ENCODE measurements at places on chromosomes 11 and 22.
A peak's percentile ranks its signal among the peaks of the same experiment; 100 is the strongest.

GRCh38 chr11:114896594-114896993 is 218.3 kb downstream of the NXPE2 start:
- no peak for DNase-seq

- no peak for DNase-seq
Observed at GRCh38 chr11:60589611-60590010, 74.4 kb downstream of the MS4A13 start.

DNA sequence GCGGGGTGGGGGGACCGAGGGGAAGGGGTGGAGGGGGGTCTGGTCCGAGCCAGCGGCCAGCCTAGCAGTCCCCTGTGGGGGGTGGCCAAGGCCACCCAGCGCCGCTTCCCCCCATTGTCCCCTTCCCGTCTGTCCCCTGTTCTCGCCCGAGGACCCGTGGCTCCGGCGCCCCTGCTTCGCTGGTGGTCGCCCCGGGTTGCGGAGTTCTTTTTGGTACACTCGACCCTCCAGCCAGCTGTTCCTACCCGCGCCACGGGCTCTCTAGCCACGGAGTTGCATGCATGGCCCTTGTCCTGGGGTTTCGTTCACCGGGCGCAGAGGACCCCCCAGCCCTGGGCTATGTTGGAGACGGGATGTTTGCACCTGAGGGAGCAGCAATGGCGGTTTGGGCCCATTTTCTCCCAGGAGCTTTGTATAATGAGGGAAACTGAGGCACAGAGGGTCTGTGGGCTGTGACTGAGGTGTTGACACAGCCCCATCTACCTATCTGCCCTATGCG is 489 bp downstream of the RNF214 start:
- DNase-seq = no peak

GRCh38 chr11:8217926-8218325 is 45.8 kb downstream of the LMO1 start:
- DNase-seq = no peak

DNA sequence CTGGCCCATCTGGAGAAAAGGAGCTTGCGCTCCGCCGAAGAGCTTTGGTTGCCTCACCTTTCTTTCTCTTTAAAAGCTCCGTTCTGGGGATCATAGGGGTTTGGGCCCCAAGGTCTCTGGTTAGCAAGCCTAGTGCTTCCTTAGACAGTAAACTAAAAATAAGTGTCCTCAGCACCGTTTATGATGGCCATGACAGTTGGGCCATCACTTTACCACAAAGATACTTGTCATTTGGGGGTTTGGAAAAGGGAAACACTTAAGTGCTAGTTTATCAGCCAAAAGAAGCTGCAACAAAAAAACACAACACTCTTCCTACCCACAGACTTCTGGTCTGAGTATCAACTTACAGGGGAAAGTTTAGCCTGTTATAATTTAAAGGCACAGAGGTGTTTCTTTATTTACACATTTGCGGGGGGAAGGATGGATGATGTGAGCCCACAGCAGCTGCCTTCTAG is 88.4 kb upstream of the CD44 start:
- no peak for DNase-seq

- DNase-seq = no peak
Observed at GRCh38 chr22:24595228-24595627, 2.4 kb upstream of the LRRC75B start.

DNA sequence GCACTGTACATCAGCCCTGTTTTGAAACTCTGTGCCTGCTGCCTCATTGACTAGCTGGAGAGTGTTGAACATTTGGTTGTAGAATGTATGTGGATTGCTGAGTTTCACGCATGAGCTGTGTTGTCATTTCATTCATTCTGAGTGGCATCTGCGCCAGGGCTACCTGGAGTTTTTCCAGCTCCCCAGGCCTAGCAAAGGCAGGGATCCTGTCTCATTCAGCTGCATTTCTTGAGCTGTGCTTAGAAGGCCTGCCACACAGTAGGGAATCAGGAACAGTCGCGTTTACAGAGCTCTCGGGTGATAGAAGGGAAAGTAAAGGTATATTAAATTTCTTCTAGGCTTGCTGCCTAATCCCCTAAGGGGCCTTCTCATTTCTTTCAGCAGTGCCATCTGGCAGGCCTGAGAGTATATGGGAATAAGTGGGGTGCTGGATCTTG is 44.3 kb downstream of the PTPRJ start:
- DNase-seq = no peak

GRCh38 chr11:67409261-67409666 is 5.4 kb downstream of the TBC1D10C start:
- peak; percentile 70 for DNase-seq

DNA sequence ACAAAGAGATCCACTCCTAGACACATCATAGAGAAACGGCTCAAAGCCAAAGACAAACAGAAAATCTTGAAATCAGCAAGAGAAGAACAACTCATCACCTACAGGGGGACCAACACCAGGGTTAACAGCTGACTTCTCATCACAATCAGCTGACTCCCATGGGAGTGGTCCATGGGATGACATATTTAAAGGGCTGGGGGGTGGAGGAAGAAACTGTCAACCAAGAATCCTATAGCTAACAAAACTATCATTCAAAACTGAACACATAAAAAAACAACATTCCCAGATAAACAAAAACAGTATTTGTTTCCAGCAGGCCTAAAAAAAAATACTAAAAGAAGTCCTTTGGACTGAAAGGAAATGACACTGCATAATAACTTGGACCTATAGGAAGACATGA is 86.7 kb downstream of the APOL5 start:
- no peak for DNase-seq

DNA sequence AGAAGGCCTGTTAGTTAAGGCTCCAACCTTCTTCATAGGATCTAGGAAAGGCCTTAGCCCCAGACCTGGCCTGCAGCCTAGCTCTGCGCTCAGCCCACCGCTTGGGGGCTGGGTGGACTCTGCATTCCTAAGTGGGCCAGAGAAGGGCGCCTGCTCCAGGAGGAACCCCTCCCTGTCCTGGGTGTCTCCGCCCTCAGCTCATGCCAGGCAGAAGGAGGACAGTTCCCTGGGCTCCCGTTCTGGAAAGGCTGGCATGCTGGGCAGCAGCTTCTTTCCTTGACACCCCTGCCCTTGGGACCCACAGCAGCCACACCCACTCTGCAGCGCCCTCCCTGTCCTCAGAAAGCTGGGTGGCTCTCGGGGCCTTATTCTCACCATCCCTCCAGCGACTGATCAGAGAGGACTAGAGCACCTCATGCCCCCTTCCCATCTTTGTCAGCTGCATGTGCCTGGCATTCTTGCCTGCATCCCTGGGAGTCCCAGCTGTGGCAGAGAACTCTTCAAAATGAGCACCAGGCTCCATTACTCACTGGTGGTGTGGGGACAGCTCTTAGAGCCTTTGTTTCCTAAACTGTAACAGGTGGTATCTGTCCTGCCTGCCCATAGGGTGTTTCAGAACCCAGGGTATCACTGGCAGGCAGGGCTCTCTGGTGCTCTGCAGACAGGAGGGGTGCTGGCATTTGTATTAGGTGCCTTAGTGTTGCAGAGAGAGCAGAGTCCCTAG is 20.3 kb upstream of the MYRF start:
- no peak for DNase-seq

GRCh38 chr22:30763815-30764673 is 69.4 kb downstream of the OSBP2 start:
- DNase-seq = no peak

DNA sequence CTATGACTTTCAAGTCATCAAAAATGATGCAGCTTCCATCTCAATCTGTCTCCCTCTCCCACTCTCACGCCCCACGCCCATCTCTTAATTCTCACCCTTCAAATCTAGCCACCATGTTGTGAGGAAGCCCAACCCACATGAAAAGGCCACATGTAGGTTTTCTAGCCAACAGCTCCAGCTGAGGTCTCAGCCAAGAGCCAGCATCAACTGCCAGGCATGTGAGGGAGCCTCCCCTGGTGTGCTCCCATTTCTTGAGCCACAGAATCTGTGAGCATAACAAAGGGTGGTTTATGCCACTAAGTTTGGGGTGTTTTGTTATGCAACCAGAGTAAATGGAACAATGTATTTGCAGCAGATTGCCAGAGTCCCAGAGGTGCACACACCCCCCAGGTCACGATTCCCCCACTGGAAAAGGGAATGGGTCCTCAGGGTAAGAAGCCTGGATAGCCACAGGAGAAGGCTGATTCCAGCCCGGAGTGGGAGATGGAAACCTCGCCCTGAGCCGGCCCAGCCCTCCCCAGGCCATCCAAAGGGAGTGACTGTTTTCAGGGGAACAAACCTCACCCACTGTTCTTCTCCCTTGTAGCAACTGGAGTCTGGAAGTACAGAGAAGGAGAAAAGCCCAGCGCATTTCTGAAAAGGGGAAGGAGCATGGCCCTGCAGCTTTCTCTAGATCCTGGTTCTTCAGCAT is 20.0 kb upstream of the LINC01488 start:
- DNase-seq = no peak

DNA sequence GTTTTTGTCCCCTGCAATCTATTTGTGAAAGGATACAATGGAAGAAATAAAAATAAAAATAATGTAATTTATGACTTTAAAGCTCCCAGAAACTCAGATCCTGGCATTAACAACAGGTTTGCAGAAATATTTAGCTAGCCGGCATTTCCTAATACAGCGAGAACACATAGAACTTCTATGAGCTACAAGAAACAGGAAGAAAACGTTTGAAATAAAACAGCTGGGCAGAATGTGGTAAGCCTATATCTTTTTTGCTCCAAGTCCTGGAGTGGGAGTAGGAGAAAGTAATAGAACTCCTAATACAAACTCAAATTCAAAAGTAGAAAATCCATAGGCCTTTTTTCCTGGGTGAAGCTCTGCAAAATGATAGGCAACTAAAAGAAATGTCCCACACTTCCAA is 29.6 kb upstream of the FIBIN start:
- DNase-seq = no peak

- DNase-seq = no peak
Observed at GRCh38 chr11:36342327-36342726, 46.2 kb downstream of the PRR5L start.

DNA sequence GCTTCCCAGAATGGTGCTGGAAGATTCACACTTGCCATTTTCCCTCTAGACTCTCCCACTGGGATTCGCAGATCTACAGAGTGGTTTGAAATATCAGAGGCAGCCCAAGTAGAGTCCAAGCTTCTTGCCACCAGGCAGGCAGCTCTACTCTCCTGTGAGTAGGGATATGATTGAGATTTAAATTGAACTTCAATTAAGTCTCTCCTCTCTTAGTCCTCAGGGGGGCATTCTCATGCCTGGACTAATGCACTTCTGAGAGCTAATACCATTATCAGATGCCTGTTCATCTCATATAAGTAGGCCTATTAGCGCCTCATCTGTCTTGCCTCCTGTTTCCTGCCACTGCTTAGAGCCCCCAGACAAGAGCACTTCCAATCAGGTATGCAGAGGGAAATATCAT is 25.5 kb upstream of the AMPD3 start:
- DNase-seq = no peak

All from activated T-helper 1 cell treated with Interleukin-2 at 50 U/mL for 16 hours (primary cell).